ENCODE measurements at places on chromosomes 4 and X.

DNA sequence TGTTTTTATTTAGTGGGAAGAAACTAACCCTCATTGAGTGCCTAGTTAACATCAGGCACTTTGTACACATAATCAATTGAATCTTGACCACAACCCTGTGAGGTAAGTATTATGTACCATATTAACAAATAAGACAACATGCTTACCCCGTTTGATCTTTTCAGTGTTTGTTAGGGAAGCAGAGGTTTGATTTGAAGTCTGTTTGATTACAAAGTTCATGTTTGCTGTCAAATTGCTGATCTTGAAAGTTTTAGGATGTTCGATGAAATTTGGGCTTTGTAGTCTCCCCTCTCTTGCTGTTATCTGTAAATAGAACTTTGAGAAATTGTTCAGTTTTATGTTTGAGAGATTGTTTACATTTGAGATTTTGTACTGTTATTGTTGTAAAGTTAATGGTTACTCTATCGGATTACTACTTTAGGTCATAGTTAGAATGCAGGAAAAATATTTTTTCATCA is 13.4 kb upstream of the ADH4 start:
- DNase-seq = no peak

DNA sequence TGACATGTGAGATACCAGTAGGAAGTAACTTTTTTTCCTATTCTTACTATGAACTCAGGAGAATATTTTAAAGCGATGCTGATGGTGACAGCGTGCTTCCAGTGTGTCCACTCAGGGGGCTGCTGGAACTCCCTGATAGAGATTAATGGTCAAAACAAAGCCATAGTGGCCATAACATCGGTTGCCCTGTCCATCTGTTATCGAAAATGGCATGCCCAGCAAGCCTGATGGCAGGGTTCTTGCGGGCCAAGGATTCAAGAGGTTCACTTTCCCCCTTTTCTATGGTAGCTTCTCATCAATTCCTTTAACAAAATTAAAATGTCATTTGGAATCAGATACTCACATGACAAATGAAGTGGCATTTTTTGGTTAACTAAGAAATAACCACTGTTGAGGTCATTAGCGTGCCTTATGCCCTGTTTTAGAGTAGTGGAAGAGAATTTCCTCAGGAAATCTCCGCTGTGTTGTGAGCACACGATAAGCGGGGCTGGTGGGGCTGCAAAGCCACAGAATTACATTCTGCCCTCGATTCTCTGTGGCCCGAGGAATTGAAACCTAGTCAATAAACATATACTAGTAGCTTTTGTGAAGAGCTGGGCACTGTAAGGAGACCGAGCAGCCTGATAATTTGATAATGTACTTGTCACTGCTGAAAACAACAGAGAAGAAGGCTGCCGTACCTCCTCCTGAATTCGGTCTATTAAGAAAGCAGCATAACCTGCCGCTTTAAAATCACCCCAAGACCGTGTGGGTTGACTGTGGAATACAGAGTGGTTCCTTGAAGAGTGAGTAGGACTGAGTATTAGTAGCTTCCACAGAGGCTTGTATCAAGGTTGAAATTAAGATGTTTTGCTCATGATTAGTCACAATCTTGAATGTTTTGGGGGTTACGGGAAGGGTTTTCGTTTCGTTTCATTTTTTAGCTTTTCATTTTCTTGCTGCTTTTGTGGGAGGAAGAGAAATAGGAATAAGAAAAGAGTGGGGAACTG is 46.7 kb downstream of the PTCHD1 start:
- no peak for DNase-seq

DNA sequence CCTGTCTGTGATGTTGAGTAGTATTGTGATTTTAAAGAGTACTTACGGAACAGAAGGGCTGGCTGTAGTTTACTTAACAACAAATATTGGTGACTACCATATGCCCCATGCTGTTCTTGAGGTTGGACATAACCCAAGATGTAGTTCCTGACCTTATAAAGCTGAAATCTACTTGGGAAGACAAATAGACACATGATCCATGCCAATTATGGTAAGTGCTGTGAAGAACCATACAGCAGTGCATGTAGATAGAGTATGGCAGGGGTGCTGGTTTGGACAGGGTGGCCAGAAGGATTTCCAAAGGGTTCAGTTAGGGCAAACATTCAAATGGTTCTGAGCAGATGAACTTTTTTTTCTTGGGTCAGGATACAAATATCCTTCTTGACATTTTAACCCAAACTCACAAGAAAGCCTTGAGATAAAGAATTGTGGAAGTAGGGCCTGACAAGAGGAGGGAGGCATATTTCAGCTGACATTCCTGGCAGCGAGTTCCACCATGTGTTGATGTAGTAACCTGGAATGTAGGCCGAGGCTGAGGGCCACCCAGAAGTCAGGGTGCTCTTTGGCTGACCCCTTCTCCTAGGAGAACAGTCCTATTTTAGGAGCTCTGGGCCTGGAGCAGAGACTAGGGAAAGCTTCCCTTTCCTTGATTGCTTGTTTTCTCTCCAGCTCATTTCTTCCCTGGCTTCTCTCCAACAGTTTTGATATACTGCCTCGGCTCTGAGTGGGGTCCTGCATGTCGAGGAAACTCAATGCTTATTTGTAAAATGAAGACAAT is 74.2 kb downstream of the FREM3 start:
- no peak for DNase-seq

- DNase-seq = no peak
Measured at GRCh38 chr4:140686796-140687195, 69.4 kb downstream of the TBC1D9 start.

GRCh38 chr4:22911285-22911684 is 218.5 kb downstream of the GBA3 start:
- DNase-seq = no peak

DNA sequence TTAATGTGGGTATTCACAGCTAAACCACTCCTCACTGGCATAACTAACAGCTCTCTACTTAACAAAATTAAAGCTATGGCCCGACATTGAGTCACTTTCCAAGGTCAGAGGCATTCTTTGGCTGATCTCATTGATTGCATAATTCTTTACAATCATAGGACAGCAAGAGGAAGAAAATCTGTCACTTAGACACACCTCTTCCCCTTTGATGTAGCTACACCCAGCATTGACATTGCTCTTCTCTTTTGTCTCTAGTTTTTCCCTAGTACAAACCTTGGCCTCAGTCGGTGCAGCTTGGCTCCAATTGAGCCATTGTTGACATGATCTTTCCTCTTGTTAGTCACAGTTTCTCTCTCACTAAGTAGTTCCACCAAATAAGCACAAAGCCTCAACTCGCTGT is 313.3 kb upstream of the ACTRT1 start:
- DNase-seq = no peak

DNA sequence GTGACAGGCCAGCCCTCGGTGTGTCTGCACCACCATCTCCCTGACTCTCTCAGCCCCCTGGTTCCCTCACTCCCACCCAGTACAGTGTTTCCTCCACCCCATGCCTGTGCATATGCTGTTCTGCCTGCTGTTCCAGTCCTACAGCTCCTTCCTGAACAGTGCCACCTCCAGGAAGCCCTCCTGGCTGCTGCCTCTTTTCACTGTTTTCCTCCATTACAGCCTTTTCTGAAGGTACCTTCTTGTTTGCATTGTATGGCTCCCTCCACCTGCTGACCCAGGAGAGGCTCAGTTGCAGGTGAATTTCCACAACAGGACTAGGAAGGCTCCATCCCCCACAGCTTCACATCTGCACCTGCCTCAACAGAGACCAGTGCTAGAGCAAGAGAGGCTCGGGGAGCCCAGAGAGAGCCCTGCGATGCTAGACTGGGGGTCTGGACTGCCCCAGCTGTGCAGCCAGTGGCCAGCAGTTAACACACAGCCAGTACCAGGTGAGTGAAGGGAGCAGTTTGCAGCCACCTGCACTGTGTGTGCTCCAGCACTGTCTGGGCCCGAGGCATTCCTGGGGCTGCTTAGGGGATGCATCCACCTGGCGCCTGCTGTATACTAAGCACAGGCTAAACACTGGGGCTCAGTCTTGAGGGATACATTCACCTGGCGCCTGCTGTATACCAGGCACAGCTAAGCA is 92.0 kb downstream of the ADRA2C start:
- DNase-seq = no peak

DNA sequence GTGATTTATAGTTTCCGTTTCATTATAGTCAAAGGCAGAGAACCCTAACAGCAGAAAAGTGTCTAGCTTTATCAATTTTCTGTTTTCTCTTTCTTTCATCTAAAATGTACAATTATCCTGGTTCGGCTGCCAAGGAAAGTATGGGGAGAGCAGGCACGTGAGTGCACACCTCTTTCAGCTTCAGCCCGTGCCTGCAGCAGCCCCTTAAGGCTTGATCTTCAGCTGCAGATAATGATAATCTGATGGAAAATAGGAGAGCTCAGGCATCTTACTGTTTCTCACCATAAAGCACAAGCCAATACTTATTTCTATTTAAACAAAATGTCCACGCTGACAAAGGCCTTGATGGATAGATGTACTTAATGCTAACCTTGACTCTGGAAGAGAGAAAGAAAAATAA is 334.4 kb downstream of the UNC5C start:
- no peak for DNase-seq

- DNase-seq = no peak
Measured at GRCh38 chr4:77715414-77716290, 103.5 kb downstream of the CNOT6L start.

GRCh38 chr4:138233313-138234034 is 8.7 kb downstream of the SLC7A11 start:
- no peak for DNase-seq

DNA sequence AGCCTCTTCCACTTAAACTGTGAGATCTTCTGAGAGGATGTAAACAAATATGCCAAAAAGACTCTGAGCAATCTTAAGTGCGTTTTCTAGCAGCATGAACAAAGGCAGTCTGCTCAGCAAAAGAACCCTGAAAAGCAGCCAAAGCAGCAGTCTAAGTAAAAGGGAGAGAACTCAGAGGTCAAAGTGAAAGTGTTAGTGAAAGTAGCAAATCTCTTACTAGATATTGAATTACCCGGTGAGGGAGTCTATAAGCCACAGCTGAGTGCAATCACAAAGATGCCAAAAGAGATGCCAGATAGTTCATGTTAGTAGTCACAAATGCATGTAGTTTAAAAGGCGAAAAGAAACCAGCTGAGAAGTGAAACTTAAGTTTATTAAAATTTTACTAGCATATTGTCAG is 7.9 kb upstream of the GNRHR start:
- no peak for DNase-seq

- no peak for DNase-seq
Measured at GRCh38 chrX:138014577-138014976, 448.6 kb downstream of the ZIC3 start.

- DNase-seq = no peak
Measured at GRCh38 chr4:47535567-47536147, 50.6 kb downstream of the ATP10D start.

DNA sequence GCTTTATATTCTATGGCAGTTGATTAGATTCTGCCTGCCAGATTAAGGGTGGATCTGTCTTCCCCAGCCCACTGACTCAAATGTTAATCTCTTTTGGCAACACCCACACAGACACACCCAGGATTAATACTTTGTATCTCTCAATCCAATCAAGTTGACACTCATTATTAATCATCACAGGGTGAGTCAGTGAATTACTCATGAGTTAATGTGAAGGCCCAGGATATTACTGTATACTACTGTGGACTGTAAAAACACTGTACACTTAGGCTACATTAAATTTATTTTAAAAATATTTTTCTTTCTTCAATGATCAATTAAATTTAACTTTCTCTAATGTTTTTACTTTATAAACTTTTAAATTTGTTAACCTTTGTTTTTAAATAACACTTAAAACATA is 87.7 kb downstream of the NAP1L3 start:
- DNase-seq = no peak

- DNase-seq = no peak
Measured at GRCh38 chrX:112851806-112852205, 11.2 kb upstream of the AMOT start.

- no peak for DNase-seq
Measured at GRCh38 chr4:40890199-40890598, 140.4 kb downstream of the NSUN7 start.

DNA sequence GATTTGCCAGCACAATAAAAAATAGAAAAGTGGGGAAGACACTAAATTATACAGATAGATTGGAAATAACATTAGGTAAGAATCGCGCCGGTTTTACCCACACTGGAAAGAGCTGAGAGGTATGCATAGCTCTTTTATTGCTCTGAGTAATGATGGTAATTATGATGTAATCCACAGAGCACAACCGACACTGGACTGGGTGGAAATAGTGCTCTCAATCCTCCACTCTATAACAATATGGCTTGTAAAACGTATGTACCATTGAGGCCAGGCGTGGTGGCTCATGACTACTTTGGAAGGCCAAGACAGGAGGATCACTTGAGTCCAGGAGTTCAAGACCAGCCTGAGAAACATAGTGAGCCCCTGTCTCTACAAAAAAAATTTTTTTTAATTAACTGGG is 104.3 kb upstream of the RAPGEF2 start:
- DNase-seq = no peak
